ENCODE measurements at places on chromosomes 4 and X.

DNA sequence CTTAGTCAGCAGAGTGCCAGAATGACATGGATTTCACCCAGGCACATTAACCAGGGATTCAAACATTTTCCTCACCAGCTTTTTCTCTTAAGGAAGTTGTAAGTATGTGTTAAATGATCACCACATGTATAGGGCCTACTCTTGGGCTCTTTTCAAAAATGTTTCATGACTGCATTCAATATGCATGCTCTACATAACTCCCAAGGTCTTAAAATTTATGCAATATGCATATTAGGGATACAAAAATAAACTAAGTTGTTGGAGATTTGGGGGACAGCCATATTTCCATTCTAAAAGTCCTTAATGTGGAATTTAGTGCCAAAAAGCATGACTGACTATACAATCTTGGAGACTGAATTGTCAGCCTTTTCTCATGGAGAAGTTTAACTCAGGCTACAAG is 25.0 kb upstream of the TRPC5OS start:
- no peak for DNase-seq

- no peak for DNase-seq
Observed at GRCh38 chr4:83251447-83251830, 33.2 kb downstream of the COQ2 start.

DNA sequence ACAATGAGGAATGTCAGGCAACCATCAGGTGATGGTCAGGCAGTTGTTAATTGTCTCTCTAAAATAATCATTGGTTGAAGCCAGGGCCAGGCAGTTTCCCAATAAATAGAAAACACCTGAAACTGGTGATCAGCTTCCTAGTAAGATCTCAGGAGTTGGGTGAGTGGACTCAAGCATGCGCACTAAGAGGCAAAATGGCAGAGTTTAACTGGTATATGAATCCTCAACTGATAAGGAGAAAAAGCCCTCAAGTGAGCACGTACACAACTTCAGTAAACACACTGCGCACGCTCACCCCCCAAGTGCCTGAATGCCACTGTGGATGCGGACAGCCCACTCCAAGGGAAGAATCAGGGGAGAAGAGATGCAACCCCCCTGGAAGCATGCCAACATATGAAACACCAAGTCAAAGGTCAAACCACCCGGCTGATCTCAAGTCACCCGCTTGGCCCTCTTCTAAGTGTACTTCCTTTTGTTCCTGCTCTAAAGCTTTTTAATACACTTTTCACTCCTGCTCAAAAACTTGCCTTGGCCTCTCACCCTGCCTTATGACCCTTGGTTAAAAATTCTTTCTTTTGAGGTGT is 39.9 kb downstream of the LNX1 start:
- DNase-seq: no peak

DNA sequence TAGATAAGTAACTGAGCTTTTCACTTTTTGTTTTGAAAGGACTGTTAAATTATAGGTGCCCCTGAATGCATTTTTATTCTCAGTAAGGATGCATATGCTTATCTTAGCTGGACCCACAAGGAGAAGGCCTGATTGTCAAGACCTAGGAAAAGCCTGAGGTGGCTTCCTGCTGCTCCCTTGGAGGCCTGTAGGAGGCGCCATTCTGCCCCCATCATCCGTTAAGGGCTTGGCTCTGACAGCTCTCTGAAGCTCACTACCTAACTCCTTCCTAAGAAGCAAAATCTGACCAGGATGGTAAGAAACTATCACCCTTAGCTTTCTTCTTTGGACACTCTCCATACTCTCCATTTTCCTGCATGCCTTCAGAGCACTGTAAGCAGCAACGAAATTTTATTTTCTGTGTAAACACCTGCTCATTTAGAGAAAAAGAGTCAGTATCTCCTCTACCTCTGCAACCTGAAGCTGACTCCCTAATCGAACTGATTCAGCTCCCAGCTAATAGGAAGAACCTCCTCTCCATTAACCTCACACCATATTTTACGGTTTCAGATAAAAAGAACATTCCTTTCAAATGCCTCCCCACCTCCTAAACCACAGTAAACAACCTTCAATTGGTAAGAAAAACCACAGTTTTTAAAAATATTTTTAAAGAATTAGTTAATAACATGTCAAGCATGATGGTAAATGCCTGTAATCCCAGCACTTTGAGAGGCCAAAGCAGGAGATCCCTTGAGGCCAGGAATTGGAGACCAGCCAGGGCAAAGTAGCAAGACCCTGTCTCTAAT is 73.4 kb upstream of the EDNRA start:
- no peak for DNase-seq

GRCh38 chrX:132037479-132037993 is 14.4 kb downstream of the STK26 start:
- no peak for DNase-seq

DNA sequence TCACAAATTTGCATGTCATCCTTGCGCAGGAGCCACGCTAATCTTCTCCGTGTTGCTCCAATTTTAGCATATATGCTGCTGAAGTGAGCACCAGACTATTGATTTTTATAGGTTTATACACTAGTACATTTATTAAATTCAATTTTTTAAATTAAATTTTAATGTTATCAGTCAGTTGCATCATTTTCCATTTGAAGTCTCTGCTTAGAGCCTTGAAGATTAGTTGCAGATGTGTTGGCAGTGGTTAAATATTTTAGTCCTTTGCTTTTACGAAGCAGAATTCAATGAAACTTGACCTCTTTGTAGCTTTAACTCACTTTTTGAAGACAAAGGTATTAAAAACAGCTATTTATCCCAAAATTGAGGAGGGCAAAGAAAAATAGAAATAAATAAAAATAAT is 16.5 kb downstream of the TRAPPC11 start:
- DNase-seq: no peak

DNA sequence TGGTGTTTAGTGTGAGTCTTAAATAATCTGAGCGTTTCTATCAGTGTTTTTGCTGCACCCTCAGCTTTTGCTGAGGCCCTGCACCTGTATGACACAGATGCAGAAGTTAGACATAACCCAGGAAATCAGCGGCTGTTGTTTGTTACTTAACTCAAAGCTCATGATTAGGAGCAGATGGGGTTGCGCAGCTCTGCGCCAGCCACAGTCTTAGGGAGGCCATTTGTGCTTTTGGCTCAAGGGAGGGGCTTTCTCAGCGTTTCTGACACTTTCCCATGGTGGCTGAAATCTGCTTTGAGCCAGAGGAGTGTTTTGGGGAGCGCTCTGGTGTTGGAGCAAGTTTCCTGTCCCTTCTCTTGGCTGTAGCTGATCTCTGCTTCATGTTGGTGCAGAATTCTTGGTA is 433.8 kb downstream of the NAF1 start:
- DNase-seq: no peak

DNA sequence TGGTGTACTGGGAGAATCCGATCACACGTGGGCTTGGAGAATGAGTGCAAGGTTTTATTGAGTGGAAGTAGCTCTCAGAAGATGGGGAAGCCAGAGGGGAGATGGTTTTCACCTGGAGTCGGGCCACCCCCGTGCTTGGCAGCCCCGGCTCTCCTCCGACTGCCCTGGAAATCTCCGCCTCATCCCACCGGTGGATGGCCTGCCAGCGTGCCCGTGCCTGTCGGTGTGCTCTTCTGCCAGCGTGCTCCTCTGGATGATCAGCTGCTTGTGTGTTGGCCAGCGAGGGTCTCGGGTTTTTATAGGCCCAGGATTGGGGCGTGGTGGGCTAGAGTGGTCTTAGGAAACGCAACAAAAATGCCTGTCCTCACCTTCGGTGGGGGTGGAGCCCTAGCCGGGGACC is 368.0 kb downstream of the FAT4 start:
- no peak for DNase-seq

GRCh38 chrX:43753637-43754036 is 97.5 kb downstream of the MAOA start:
- DNase-seq: no peak

DNA sequence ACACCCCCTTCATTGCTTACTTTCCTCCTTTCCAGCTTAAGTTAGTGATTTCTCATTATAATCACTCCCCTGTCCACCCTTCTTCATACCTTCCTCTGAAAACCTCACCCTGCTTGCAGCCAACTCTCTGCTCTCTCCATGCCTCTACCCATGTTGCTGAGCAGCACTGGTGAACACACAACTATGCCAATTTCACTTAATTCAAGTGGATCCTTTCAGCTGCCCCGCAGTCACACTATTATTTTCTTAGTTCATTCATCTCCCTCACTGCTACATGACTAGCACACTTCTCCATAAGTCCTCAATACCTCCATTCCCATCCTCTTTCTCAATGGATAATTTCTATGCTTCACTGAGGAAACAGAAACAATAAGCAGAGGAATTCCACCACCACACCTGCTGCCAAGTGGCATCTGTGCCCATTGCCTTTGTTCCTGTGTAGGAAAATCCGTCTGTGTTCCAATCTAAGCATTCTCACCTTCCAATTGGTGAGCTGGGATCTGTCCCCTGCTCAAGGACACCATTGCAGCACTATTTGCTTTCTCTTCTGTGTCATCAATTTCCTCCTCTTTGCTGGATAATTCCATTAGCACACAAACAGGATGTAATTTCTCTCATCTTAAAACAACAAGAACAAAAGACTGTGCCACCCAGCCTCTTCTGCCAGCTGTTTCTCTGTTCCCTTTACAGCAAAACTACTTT is 25.2 kb upstream of the PRSS48 start:
- DNase-seq: no peak

DNA sequence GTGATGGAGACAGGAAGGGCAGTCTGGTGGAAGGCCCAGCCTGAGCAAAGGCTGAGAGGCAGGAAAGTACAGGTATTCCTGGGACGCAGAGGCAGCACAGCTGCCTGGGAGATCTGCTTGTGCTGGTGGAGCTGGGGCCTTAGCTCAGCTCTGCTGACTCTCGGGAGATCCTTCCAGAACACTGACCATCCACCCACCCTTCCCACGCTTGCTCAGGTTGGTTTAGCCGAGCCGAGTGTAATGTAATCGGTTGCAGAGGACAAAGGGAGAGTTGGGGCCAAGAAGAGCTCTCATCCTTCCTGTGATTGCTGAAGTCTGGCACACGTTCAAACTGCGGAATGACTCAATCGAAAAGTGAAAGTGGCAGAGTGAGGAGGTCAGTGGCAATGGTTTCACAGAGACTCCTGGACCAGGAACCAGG is 43.1 kb upstream of the GPR78 start:
- no peak for DNase-seq

DNA sequence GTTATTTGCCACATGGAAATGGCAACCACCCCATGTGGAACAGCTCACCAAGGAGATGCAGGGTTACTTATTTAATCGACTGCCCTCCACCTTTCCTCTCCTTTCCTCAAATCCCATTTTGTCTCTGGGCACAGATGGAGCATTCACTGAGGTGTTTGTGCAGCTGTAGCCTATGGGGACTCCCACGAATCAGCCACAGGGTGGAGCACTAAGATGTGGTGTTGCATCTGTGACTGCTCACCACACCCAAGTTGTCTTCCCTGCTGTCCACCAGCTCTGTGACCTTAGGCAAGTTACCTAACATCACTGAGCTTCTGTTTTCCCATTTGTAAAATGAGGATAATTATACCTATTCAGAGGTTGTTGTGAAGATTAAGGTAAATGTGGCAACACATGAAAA is 252.4 kb upstream of the CPEB2 start:
- peak; percentile 37 for DNase-seq

GRCh38 chr4:36214735-36215485 is 29.4 kb downstream of the ARAP2 start:
- no peak for DNase-seq

GRCh38 chr4:186840771-186841301 is 117.2 kb upstream of the FAT1 start:
- DNase-seq: no peak

DNA sequence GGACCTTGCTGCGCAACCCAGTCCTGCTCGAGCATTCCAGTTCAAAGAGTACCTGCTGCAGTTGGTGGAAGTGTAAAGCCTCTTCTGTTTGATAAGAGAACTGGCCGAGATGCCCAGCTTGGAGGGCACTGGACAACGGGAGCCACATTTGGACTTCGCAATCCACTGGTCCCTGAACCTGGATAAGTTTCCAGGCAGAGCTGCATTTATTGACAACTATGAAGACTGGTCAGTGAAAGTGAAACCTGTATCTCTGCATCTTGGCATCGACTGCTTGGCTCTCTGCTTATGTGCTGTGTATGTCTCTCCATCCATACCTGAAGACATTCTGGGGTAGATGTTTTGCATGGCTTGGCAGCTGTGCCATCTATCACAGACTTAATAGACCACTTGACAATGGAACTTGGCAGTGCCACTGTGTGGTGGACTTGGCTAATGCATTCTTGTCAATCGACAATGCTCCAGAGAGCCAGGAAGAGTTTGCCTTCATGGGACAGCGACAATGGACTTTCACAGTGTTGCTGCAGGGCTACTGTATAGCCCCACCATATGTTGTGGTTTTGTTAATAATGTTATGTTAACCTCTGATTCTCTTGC is 43.5 kb upstream of the ZBTB33 start:
- DNase-seq: no peak

DNA sequence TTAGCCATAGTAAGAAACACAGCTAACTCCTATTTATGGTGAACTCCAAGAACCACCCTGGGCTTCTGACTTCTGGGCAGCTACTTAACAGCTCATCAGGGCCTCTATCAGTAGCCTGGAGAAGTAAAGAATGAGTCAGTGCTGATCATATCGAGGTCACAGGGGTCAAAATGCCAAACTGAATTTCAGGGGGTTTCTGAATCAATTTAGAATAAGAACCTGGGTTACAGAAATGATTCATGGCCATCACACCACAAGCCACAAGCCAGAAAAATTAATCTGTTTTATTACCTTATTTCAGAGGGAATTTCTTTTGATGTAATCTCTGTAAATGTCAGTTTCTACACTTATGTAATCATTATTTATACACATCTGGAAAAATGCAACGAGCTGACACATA is 64.4 kb downstream of the CHST7 start:
- no peak for DNase-seq

- peak; percentile 11 for DNase-seq
Observed at GRCh38 chrX:134868771-134869495, 121.9 kb upstream of the SMIM10 start.

DNA sequence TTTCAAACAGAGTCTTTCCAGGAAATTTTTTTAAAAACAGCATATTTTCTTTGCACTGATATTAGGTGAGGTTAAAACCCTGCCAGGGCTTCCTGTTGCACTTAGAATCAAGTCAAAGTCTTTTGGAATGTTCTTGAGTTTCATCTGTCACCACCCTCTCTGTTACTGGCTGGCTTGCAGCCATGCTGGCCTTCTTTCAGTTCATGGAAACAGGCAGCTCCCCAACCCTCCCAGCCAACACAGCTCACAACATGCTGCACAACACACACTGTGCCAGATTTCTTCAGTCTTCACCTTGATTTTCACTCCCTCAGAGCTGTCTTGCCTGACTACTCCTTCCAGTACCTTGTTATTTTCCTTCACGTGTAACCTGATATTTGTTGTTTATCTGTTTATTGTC is 129.5 kb downstream of the KCNIP4 start:
- no peak for DNase-seq

- DNase-seq: no peak
Observed at GRCh38 chrX:49273181-49273727, 3.7 kb downstream of the PPP1R3F start.

- no peak for DNase-seq
Observed at GRCh38 chr4:174654634-174655033, 132.3 kb upstream of the HPGD start.

- no peak for DNase-seq
Observed at GRCh38 chrX:102723456-102723855, 2.9 kb downstream of the GPRASP3 start.

Data from head of caudate nucleus (tissue), 42 donors.